ENCODE measurements at places on chromosomes 4 and X.
A peak's percentile ranks its signal among the peaks of the same experiment; 100 is the strongest.

GRCh38 chr4:147923854-147924253, 192.0 kb downstream of the ARHGAP10 start:
- no peak for ATAC-seq

GRCh38 chr4:20995015-20995414, 294.8 kb downstream of the PACRGL start:
- no peak for ATAC-seq

GRCh38 chrX:39577985-39578869, 519.5 kb downstream of the BCOR start:
- ATAC-seq, result peak; percentile 95

- no peak for ATAC-seq
Observed at GRCh38 chrX:9897761-9898161, 69.4 kb upstream of the CLDN34 start.

DNA sequence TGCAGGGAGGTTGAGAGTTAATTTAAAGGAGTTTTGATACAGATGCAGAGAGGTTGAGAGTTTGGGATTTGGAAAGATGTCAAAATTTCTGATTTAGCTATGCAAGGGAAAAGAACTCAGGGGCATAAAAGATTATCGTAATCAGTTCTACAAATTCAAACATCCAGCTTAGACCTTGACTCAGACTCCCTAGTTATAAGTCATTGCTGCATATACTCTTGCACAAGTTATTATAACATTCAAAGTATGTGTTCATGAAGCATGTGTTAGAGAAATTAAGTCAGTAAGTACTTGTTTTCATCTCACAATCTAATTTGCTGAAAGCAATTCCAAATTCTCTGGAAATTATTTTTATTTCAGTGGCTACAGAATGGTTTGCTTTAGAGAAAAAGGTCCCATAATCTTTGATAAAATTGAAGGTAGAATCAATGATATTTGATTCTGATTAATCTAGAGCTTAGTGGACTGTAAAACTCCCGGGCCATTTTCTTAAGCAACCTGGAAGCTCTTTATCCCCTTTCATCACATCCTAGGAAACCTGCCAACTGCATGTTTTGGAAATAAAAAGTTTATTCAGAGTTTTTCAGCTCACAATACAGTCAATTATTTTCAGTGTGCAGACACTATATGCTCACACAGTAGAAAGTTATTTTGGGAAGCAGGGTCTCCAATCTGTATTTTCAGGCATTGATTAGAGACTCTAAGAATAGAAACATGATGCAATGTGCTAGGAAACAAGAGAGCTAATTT, 132.9 kb upstream of the SPANXC start:
- no peak for ATAC-seq

DNA sequence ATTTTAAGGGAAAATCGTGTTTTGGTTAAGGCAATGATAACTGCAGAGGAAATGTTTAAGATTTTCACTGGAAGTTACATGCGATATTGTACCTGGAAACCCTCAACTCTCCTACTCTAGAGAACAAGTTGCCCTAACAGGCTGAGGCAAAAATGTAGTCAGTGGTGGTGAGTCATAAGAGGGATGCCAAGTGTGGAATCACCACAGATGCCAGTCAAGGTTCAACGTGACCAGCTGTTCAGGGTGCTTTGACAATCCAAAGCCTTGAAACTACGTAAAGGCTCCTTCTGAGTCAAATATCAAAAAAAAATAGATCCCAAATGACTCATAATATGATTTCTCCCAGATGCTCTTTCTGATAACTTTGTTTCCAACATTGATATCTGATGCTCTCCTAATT, 77.9 kb upstream of the AFF2 start:
- no peak for ATAC-seq

GRCh38 chr4:169243825-169244609, 26.7 kb downstream of the SH3RF1 start:
- no peak for ATAC-seq

DNA sequence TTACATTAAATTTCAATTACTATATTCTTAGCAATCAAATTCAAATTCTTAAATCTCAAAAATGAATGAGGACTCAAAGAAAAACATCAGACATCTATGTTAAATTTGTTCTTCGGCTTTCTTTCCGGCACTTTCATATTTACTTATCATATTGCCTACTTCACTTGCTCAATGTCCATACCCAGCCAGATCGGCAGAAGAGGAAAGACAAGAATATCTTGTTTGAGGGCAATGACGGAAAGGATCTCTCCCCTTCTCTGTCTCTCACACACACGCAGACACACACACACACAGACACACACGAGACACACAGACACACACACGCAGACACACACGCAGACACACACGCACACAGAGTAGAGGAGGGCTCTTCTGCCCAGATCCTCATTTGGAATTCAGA, 13.2 kb upstream of the IRF2 start:
- no peak for ATAC-seq

- peak; percentile 98 for ATAC-seq
Observed at GRCh38 chrX:41720125-41720779, 3.7 kb upstream of the GPR82 start.

DNA sequence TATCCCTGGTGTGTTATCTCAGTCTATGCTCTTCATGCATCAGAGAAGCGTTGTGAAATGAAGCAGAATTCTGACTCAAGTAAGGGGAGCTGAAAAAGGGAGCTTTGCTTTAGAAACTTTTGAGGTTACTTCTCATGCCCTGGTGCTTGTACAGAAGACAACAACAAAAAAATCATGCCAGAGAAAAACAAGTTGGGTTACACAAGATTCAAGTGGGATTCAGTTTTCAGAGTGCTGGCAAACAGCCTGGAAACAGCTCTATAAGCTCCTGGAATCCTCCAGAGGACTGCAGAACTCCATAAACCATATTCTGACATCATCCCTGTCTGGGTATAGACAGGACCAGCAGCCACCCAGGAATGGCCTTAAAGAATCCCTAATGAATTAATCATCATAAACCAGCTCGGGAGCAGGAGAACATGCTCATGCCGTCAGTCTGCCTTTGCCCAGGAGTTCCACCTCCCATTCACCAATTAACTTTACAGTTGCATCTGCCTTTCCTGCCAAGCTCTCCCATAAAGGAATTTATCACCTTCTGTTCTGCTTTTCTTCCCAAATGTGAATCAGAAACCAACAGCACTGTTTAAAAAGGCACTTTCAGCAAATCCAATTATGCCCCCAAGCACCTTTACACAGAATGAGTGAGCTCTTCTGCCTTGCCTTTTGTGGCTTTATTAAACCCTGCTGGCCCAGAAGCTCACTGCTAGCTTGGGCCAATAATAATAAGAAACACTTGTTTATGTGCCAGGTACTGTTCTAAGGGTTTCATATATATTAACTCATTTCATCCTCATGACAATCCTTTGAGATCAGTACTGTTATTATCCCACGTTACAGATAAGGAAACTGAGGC, 54.5 kb upstream of the FBXW7 start:
- ATAC-seq, result no peak

- ATAC-seq, result no peak
Observed at GRCh38 chrX:57379296-57379695, 92.8 kb downstream of the FAAH2 start.

DNA sequence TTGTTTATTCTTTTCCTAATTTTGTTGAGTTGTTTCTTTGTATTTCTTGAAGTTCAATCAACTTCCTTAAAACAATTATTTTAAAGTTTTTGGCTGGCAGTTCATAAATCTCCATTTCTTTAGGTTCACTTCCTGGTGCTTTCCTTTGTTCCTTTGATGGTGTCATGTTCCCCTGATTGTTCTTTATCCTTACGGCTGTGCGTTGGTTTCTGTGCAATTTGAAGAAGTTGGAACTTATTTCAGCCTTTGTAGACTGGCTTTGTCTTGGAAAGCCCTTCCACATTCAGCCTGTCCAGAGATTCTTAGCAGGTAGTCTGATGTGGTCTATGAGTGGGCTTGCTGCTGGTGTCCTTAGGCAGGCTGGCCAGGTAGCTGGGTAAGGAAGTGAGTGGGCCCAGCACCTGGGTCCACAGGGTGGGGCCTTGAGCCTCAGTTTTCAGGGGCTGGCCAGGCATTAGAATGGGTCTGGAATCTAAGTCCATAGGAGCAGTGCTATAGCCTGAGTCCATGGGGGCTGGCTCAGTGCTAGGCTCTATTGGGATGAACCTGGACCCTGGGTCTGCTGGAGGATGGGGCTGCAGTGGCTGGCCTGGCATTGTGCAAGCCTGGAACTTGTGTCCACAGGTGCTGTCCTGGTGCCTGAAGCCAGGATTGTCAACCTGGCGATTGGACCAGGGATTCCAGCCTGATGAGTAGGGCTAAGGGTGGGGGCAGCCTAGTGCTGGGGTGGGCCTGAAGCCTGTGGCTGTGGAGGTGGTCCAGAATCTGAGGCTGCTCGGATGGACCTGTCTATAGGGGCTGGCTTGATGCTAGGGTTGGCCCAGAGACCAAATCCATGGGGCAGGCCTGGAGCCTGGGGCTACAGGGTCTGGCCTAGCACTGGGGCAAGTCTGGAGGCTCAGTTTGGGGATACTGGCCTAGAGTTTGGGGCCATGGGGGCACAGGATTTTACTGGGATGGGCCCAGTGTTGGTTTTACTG, 152.4 kb downstream of the STAG2 start:
- ATAC-seq, result no peak

DNA sequence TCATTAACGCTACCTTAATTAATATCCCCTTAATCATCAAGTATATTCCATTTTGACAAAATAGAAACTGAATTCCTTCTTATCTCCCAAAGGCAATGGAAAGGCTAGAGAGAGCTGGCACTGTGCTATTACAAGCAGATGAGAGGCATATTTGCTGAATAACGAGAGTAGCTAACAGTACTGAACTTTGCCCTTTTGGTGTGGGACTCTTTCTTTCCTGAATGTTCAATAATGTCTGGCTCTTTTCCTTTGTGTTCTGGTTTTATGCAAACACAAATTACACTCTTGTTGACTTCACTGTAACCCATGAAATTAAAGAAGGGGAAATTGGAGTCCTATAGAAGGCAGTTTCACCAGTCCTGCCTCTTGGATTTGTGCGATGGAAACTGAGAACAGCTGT, 63.5 kb downstream of the SHROOM3 start:
- no peak for ATAC-seq
